Fibroblast of lung (primary cell): ENCODE measurements at places on chromosomes 12 and 14.
A peak's percentile ranks its signal among the peaks of the same experiment; 100 is the strongest.

GRCh38 chr14:20470603-20470901, 1.3 kb downstream of the PNP start:
- DNase-seq, result no peak

- no peak for DNase-seq
Observed at GRCh38 chr12:67797753-67798152, 149.2 kb downstream of the DYRK2 start.

- DNase-seq, result peak; percentile 14
Observed at GRCh38 chr14:80955416-80955941, at the start of gene TSHR. Gene TSHR (plus strand): TSS chr14:80955621. CDS start chr14:80955681, 60 bp downstream.

DNA sequence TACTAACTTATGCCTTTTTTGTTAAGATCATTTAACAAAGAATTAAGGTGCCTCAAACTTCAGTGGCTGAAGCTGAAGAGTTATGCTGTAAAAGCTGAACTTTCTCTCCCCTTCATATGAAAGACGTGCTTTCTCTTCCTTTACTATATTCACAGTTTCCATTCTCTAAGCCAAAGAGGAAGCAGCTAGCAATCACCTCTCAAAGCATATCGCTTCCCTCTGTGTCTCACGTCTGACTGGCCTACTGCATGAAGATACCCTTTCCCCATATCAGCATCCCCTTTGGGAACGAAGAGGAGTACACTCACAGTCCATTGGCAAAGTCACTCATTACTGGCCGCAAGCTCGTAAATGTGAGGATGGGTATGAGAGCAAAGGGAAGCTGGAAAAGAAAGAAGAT, 34.9 kb downstream of the SLC11A2 start:
- no peak for DNase-seq

DNA sequence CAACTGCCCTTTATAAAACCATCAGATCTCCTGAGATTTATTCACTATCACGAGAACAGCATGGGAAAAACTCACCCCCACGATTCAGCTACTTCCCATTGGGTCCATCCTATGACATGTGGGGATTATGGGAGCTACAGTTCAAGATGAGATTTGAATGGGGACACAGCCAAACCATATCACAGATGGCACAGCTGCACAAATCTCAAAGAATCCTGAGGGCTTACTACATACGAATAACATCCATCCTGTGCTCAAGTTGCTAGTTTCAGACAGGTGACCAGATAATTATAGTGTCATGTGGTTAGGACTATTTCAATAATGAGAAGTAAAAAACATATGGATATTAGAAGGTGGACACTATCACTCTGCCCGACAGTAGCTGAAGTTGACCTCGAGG, 211.2 kb downstream of the NUAK1 start:
- no peak for DNase-seq

- DNase-seq, result no peak
Observed at GRCh38 chr12:49348781-49349180, 2.1 kb downstream of the DNAJC22 start.

DNA sequence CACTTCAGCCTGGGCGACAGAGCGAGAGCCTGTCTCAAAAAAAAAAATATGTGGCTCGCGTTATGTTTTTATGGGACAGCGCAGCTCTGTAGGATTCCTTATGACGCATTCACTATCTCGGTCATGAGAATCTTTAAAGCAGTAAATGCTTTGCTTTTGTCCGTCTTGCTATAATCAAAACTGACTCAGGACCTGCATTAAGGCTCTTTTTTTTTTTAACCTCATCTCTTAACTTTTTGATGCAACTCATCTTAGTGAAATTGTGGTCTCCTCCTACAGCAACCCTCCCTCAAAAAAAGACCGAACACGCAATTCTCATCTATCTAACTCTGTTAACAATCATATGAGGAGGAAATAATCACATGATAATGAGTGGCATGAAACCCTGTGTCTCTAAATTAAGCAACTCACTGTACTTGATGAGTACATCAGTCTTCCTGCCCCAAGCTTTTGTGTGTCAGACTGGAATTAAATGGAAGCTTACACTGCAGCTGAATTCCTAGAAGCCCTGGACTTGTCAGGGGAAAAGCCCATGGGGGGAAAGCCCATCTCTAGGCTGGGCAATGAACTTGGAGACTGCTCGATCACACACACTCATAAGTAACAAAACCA, 4.3 kb downstream of the P2RX4 start:
- DNase-seq, result peak; percentile 41

DNA sequence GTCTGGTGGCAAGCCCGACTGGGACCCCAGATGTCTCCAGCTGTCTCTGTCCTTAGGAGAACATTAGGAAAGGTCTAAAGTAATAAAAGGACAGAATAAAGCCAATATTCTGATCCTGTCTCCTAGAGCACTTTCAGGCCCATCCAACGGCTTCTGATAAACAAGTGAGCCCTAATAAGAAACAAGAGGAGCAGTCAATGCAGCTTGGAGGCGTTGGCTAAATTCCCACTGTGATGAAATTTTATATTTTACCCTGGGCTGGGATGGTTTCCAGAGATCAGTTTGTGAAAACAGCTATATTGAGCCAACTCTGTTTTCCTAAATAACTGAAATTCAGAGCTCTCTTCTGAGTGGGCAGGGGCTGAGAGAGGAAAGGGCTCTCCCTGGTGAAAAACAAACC, 55.5 kb upstream of the SRRM4 start:
- DNase-seq, result no peak

GRCh38 chr12:91154131-91154530, 28.5 kb downstream of the DCN start:
- DNase-seq, result no peak
